ENCODE measurements at places on chromosomes 1 and 21.

- DNase-seq: peak; percentile 75
Measured at GRCh38 chr1:54774820-54775498, 10.6 kb upstream of the PARS2 start.

GRCh38 chr1:24309762-24310485, 9.2 kb upstream of the GRHL3 start:
- DNase-seq: no peak

DNA sequence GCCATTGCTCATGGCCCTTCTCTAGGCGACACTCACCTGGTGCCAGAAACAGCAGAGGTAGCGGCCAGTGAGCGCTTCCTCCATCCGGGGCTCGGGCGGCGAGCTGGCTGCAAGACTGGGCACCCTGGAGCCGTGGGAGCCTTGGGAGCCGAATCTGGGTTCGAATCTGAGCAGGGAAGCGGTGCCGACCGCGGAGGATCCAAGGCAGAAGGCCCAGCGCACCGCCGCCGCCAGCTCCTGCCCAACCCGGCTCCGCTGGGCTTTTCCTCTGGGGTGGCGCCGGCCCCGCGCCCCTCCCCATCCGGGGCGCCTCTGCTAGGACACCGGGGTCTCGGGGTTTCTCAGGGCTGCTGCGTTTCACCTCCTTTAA, 1.7 kb upstream of the PRDM16 start:
- no peak for DNase-seq

GRCh38 chr1:200150721-200151120, 123.2 kb downstream of the NR5A2 start:
- peak; percentile 15 for DNase-seq

GRCh38 chr1:10188133-10188650, 22.2 kb upstream of the KIF1B start:
- DNase-seq: no peak

GRCh38 chr1:112956544-112957132, 642 bp upstream of the SLC16A1 start:
- DNase-seq: peak; percentile 38
